ENCODE measurements at places on chromosomes 6 and 20.

- no peak for ATAC-seq
Observed at GRCh38 chr6:72418495-72418894, 203.4 kb upstream of the KCNQ5 start.

DNA sequence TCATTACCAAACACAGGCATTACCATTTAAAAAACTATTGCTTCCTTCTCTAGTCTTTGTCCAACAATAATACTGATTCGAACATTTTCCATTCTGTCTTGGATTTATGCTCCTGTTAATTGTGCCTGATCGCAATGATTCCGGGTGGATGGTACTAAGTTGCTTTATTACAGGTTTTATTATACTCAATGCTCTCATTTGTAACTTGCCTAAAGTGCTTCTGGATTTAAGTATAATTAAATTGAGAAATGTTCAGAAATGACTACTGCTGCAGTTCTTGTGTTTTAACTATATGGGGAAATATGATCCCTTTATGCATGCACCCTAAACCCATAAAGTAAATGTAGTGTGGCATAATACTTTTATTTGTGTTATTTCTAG, 7.2 kb downstream of the TFAP2A start:
- no peak for ATAC-seq

- ATAC-seq: no peak
Observed at GRCh38 chr6:133460101-133460500, 218.9 kb downstream of the EYA4 start.

DNA sequence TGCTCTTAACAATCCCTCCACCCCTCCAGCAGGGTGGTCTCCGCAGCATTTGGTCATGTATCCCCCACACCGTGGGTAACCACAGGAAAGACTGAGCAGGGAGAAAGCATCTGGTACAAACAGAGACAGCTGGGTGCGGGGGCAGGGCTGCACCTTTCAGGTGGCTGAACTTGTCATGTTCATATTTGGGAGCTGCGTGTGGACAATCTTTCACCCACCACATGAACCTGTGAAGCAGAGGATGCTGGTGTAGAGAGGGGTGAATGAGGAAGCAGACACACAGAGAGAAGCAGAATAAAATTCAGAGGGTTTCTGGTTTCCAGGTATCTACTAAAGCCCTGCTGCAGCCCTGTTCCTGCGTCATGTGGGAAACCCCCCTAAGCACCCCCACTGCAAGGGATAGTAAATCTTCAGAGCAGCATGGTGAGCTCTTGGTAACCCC, 8.9 kb downstream of the GFOD1 start:
- ATAC-seq: peak; percentile 63

- no peak for ATAC-seq
Observed at GRCh38 chr6:348860-349396, 42.6 kb upstream of the IRF4 start.

- no peak for ATAC-seq
Observed at GRCh38 chr6:19925533-19925932, 88.4 kb downstream of the ID4 start.

- ATAC-seq: no peak
Observed at GRCh38 chr6:35294308-35294945, 3.2 kb upstream of the DEF6 start.

GRCh38 chr6:56043761-56044160, 168.4 kb upstream of the BMP5 start:
- no peak for ATAC-seq

DNA sequence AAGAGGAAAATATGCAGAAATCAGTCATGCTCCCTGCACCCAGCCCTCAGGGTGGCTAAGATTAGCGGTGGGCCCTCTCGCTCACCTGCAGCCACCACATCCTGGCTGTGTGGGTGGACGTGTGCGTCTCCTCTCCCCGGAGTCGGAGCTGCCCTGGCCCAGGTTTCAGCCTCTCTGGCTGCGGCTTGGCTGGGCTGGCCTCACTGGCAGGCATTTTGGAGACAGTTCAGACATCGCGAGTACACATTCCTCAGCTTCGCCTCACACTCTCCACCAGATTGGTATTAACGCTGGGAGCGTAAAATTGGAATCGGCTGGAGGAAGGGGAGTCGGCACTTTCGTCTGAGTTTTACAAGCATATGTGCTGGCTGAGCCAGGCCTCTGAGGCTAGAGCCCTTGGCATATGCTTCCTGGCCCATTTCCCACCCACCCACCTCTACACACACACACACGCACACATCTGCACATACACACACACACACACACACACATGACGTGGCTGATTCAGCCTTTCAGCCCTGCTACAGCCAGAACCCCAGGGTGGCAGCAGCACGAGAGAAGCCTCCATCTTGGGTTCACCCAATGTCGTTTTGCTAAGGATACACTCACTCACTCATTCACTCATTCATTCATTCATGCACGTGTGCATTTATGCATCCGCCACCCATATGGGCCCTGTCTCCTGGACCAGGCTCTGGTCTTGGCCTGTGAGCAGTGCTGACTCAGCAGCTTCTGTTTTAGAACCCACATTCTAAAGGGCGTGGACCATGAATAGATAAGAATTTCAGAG, 42.9 kb downstream of the BCAS4 start:
- peak; percentile 96 for ATAC-seq

GRCh38 chr20:59144831-59145196, 18.8 kb upstream of the ZNF831 start:
- ATAC-seq: no peak

- no peak for ATAC-seq
Observed at GRCh38 chr6:1039746-1040145, 272.2 kb upstream of the FOXQ1 start.

DNA sequence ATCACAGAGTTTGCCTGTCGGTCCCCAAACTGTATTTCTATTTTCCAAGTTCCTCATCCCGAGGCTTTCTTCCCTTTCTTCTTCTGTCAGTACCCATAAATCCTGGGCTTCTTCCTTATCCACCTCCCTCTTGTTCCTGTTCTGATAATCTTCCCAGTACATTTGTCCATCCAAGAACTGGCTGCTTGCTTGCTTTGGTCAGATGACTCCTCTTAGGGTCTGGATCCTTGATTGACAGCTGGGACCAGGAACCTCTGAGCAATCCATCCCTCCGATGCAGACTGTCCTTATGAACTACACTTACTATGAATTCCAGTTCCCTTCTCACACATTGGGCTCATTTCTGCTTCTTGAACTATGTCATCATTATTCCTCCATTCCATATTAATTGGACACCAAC, 275.3 kb upstream of the CITED2 start:
- ATAC-seq: no peak

DNA sequence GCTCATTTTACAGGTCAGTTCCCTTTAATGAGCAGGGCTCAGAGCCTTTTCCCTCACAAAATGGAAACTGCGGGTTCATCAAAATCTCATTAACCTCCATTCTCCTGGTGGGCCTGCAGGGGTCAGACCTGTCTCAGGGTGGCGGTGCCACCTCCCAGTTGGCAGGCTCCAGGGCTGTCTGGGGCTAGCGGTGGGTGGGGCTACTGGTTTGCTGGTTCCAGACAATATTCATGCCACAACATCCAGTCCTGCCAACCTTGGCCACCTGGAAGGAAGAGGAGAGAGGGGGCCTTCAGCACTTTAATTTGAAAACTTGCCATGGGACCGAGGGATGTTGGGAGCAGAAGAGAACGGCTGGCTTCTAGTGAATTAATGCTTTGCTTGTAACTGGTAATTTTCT, 41.9 kb upstream of the CTNNBL1 start:
- ATAC-seq: peak; percentile 73
